ENCODE measurements at places on chromosomes 5 and 9. TPM values are rescaled to one million over a fixed set of nuclear protein-coding genes. Genes with fewer than 3 reads are reported as not detected.

Gene TNFSF8
- 0.56 TPM for polyA plus RNA-seq

Gene NUTM2F
- polyA plus RNA-seq: not detected

Gene ADAMTS13
- polyA plus RNA-seq: 13.4 TPM

Gene GFI1B
- polyA plus RNA-seq: 0.42 TPM

Gene CAAP1
- polyA plus RNA-seq: 21.1 TPM

Gene PCDHB7
- polyA plus RNA-seq: 5.2 TPM

Gene FAM221B
- polyA plus RNA-seq: 0.41 TPM

Gene ARHGAP26
- polyA plus RNA-seq: 22.1 TPM

GRCh38 chr9:112574008-112574407 is 87.4 kb downstream of the KIAA1958 start:
- DNase-seq: peak; percentile 48

- no peak for DNase-seq
Observed at GRCh38 chr9:98084396-98084795, 27.9 kb downstream of the NANS start.

- DNase-seq: no peak
Observed at GRCh38 chr9:86062845-86063693, 36.3 kb downstream of the GOLM1 start.

DNA sequence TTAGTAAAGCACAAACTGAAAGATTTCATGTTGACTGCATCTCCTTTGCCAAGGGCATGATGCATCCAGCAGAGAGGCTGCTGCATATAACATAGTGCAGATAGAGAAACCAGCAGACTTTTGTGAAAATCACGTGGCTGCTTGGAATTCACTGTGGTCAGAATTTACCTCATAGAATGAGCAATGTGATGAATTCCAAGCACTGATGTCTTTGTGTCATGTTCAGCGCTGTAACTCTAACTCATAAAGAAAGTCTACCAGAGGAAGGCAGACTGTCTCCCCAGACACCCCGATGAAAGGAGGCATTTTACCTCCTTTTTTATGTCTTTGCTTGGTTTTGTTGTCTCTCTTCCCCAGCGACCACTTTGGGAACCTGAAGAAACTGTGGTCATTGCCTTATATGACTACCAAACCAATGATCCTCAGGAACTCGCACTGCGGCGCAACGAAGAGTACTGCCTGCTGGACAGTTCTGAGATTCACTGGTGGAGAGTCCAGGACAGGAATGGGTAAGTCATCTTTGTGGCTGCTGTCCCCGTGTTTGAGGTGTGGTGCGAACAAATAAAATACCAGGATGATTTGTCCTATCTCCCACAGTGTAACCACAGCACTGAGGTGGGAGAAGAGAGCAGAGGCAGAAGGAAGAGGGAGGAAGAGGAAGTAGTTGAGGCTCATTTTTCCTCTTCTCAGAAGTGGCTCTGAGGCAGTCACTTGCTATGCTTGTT is 42.0 kb downstream of the ITK start:
- DNase-seq: no peak

GRCh38 chr5:143569722-143570567 is 166.5 kb upstream of the NR3C1 start:
- DNase-seq: no peak

- DNase-seq: no peak
Observed at GRCh38 chr9:74414325-74414724, 82.8 kb upstream of the RORB start.

DNA sequence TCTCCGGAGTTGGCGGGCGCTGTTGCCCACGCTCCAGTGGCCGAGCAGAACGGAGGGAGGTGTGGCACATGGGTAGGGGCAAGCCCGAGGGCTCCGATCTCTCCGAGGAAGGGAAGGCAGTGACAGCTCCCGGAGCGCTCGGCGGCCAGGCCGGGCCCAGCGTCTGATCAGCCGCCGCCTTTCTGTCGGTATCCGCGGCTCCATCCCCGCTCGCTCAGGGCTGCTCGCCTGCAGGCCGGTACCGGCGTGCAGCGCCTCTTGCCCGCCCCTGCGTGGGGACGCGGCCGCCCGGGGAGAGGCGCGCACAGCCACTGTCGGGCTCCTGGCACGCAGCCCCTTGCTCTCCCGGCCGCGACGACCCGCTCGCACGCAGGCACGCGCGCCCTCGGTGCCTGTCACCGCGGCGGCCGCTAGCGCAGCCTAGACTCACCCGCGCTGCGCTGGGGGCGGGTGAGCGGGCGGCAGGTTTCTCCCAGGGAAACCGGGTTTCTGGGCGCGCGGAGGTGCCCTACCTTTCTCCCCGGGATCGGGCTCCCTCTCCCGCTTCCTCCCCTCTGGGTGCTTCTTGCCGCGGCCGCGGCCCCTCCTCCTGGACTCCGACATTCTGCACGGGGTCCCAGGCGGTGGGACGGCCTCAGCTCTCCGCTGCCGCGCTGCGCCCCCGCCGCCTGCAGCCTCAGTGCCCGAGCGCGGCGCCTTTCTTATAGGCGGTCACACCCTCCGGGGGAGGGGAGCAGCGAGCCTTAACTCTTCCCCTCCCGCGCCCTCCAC is 108.4 kb downstream of the PSD2 start:
- DNase-seq: no peak

GRCh38 chr9:107178293-107178692 is 104.8 kb upstream of the RAD23B start:
- no peak for DNase-seq

GRCh38 chr9:127353882-127354281 is 43.1 kb upstream of the SLC2A8 start:
- DNase-seq: no peak

GRCh38 chr5:73154208-73155006 is 18.6 kb upstream of the TMEM174 start:
- no peak for DNase-seq

DNA sequence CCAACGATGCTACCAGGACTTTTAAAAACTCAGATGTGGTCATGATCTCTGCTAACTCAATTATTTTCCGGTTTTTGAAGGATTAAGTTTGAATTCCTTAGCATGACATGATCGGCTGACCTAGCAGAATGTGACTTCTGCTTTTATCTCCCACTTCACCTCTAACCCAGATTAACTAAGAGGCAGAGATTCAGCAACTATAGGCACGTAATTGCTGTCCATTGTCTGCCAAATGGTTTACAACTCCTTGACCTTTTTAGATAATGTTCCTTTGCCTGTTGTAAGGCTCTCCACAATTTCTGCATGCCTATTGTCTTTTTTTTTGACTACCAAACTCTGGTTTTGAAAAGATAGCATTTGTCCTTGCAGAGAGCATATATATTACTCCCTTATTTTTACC is 268.2 kb downstream of the BRINP1 start:
- DNase-seq: no peak

DNA sequence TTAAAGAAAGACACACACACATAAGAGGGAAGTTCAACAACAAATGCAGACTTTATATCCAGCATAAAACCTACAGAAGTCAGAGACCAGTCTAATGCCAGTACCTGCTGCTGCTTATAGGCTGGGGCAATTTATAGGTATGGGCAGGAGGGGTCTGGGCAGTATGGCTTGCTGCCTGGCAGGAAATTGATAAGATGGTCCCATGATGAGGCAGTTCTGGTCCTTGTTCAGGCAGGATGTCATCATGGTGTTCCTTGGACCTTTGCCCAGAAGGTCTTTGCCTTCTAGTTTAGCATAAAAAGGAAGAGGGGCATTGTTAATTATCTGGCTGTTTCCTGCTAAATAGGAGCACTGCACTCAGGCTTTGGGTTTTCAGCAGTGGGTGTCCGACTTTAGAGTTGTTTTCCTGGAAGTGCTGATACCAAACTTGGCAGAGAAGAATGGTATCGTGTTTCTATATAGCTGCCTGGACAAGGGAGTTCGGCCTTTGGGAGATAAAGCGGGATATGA is 10.4 kb upstream of the PDCD1LG2 start:
- no peak for DNase-seq

DNA sequence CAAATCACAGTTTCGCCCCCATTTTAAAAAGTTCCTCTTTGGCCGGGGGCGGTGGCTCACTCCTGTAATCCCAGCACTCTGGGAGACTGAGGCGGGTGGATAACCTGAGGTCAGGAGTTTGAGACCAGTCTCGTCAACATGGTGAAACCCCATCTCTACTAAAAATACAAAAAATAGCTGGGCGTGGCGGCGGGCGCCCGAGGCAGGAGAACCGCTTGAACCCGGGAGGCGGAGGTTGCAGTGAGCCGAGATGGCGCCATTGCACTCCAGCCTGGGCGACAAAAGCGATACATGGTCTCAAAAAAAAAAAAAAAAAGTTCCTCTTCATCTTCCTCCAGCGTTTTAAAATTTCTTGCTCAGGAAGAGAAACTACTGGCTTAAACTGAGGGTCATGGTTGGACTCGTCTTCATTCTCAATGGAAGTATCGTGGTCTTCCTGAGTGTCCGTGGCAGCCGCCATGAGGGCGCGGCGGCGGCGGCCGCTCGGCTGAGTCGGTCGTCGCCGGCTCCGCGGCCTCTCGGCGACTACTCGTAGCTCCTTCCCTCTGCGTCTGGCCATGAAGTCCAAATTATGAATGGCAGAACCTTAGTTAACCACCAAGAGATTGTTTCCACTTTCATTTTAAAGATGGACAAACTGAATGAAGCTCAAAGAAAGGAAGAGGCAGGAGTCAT is 92.1 kb upstream of the NR5A1 start:
- no peak for DNase-seq

GRCh38 chr9:76215066-76215465 is 179.2 kb downstream of the RFK start:
- no peak for DNase-seq

DNA sequence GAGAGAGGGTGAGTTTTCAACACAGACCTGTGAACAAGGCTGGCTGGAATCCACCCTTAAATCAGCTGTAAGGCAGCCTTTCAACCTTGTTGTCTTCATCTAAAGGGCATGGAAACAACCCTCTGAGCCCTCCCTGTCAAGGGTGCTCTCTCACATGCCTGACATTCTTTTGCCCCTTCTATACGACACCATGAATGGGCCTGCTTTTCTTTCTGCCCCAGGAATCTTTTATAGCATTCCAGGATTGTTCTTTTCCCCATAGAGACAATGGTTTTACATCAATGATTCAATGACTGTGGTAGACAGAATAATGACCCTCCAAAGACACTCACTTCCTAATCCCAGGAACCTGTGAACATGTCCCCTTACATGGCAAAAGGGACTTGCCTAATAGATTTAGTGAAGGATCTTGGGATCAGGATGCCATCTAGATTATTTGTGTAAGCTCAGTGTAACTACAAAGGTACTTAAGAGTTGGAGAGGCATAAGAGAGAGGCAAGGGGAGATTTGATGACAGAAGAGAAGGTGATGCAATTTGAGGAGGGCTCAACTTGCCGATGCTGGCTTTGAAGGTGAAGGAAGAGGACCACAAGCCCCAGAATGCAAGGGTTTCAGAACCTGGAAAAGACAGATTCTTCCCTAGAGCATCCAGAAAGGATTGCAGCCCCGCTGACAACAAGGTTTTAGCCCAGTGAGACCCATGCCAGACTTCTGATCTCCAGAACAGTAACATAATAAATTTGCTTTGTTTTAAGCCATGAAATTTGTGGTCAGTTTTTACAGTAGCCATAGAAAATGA is 29.2 kb upstream of the HMHB1 start:
- DNase-seq: no peak

- no peak for DNase-seq
Observed at GRCh38 chr9:134568116-134568515, 73.5 kb upstream of the COL5A1 start.

DNA sequence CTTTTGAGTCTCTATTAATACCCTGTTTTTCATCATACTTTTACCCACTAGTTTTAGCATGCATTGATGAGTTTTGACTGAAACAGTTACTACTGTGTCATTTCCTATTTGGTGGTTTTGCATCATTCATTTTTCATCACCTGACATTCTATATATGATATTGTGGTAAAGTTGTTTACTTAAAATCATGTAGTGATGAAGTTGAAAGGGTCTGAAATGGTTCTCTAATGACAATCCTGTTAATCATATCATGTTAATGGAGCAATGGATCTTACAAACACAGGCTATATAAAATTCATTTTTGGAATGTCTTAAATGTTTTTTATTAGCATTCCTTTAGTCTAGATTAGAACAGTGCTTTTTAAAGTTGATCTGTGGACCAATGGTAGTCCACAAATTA is 84.1 kb downstream of the ERBIN start:
- DNase-seq: no peak

DNA sequence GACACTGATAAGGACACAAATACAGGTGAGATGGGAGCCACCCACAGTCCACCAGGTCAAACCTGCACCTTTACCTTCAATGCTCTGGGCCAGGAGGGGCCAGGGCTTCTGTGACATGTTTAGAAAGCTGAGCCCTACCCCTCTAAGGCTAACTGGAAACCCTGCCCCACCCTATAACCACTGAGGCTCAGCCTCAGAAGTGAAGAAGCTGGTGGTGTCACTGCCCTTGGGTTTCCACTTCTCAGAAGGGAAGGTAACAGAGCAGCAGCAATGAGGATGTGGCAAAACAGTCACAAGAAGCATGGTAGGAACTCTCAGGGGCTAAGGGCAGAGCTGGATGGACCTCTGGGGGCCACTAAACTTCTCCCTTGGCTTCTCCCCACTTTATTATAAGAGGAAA is 6.0 kb downstream of the PDGFRB start:
- DNase-seq: no peak

DNA sequence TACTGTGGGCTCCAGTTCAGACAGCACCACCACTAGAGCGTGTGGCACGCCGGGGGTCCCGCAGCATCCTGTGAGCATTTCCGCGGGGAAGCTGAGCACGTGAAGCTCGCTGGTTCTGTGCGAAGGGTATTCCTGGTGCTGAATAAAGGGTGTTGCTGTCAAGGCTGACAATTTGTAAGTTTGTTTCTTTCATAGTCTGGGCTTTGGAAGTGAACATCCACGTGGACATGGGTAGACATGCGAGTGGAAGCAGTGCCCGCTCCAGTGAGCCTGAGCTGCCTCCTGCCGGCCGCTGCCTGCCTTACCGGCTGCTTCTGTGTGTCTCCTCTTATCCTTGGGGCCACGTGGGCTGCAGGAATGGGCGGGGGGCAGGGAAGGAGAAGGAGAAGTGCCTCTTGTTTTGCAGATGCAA is 14.7 kb downstream of the NDUFS6 start:
- no peak for DNase-seq

Measured in spinal cord (tissue), 10 donors.